Epithelial cell of proximal tubule (primary cell): ENCODE measurements at places on chromosomes 11 and 22. TPM values are rescaled to one million over a fixed set of nuclear protein-coding genes. Genes with fewer than 3 reads are reported as not detected.

GRCh38 chr22:50674606-50675552 lies 2.3 kb downstream of the SHANK3 start:
- no peak for DNase-seq

SLC22A12 gene
- not detected in 2 replicates for total RNA-seq

DNA sequence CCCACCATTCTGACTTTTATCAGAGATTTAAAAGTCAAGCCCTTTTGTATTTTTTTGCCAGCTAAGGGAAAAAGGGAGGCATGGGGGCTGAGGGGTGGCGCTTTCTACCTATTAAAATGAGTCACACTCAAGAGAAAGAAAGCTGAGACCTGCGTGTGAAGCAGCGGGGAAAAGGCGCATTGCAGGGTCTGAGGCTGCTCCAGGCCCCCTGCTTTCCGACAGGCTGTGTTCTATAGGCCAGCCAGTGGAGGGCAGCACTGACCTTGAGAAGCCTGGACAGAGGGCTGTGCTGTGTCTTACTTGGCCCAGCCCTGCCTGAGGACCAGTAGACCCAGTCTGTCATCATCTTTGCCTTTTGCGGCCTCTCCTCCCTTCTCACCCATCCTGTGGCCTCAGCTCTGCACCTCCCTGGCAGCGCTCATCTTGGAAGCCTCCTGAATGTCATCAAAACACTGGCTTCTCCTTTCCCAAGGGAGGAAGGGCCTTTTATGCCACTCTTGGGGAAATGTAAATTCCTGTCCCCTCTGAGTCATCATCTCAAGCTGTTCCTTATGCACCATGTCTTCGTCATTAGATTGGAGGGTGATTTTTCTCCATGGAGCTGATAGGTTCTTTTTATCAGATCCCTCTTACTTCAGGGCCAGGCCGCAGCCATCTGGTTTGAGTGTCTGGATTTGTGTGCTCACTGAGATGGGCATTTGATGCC lies 12.6 kb upstream of the MAPK8IP1 start:
- DNase-seq: no peak

PKDREJ gene
- not detected in 2 replicates for total RNA-seq

SIAE gene
- total RNA-seq: 3.5 and 8.2 TPM in 2 replicates

DNA sequence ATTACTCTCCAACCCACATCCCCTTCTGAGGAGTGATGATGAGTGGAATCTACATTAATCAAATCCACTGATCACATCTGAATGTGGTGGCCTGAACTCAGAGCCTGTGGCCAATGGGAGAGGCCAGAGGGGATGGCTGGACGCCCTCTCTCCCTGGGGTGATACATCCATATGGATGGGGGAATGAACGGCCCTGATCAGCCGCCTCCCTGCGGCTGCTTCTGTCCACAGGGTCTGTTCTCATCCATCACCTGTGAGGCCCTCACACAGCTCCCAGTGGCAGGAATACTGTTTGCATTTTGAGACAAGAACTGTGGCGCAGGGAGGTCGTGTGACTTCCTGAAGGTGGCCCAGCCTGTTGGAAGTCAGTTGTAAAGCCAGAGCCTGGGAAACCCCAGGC lies 78.3 kb upstream of the SHISAL1 start:
- DNase-seq: no peak

GRCh38 chr11:120146413-120147093 lies 8.6 kb upstream of the TRIM29 start:
- DNase-seq: no peak

FAM180B gene
- not detected in 2 replicates for total RNA-seq

DNA sequence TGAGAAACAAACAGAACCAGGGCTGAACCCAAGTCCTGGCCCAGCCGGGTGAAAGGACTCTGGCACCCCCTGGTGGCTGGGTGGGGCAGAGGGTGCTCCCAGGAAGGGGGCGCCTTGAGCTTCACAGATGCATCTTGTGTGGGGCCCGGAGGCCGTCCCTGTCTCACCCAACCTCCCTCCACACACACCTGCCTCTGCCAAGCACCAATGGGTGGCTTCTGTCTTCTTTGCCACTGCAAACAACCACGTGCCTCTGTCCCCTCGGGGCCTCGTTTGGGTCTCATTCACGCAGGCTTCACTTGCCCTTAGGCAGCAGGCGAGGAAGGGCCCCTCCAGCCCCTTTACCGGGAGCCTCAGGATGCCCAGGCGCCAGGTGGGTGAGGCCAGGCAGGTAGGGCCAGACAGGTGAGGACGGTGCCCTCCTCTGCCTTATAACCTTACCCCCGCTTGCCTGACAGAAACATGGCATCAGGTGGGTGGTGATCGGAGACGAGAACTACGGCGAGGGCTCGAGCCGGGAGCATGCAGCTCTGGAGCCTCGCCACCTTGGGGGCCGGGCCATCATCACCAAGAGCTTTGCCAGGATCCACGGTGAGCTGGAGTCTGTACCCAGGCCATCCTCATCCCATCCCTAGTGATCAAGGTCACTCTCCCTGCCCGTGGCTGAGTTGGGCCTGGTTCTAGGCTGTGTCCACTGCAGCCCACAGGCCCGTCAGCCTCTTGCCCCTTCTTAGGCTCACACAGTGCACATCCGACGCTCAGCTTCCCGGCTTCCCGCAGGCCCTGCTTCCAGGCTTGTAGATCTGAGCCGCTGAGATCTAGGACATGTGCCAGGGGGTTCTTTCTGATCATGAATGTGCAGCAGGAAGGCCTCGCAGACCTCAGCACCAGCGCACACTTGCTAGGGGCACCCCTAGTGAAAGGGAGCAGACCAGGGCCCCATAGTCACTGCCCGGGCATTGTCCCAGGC lies 17.2 kb downstream of the POLR3H start:
- no peak for DNase-seq

DNA sequence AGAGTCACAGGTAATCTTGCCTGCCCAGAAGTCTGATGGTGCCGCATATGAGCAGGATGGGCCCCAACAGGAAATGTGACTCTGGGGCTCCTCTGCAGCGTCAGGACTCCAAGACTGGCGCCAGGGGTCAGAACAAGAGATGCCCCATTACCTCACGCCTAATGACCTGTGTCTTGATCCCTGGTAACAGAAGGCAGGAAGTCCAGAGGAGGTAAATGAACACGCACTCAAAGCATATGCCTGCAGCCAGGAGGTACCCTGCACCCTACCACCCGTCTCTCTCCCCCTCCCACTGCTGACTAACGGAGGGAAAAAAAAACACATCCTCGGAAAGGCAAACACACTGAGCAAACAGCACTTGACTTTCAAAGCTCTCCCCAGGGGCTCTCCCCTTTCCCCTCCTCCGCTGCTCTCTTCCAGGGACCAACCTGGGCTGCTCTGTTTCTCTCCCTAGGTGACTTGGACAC lies 37.3 kb downstream of the ABCC8 start:
- DNase-seq: no peak

DNA sequence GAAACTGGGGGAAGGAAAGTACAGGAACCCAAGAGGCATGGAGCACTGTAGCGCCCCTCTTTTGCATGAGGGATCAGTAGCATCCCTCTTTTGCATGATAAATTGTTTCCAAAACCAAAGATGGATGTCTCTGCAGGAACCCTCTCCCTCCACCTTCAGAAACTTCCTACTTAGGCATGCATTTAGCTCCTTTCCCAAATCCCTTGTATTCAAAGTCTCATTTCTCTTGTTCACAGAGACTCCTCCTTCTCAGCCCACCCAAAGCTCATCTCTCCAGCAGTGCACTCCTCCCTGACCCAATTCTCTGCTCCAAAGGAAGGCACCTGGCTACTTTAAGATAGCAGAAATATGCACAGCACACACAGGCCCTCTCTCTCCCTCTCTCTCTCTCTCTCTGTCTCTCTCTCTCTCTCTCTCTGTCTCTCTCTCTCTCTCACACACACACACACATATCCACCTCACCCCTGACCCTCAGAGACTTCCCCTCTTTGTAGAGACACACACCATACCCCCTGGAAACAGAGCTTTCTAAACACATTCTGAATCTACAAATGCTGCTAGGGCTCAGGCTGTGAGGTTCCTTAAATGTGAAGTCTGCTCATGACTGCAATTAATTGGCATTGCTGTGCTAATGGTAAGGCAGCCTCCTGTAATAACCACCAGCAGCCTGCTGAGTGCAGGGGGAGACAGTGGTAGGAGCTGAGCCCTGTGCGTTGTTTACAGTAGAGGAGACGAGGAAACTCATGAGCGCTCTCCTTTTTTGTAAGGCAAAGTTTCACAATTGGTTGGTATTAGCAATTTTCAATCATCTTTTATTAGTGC lies 519.6 kb downstream of the NTM start:
- no peak for DNase-seq

WEE1 gene
- 61.2 and 105 TPM in 2 replicates for total RNA-seq

GRCh38 chr22:41491374-41492100 lies 22.6 kb downstream of the ACO2 start:
- DNase-seq: no peak

SYT8 gene
- 0.81 TPM in 1 of 2 replicates, not detected in the other for total RNA-seq

KRTAP5-2 gene
- total RNA-seq: not detected in 2 replicates

DNA sequence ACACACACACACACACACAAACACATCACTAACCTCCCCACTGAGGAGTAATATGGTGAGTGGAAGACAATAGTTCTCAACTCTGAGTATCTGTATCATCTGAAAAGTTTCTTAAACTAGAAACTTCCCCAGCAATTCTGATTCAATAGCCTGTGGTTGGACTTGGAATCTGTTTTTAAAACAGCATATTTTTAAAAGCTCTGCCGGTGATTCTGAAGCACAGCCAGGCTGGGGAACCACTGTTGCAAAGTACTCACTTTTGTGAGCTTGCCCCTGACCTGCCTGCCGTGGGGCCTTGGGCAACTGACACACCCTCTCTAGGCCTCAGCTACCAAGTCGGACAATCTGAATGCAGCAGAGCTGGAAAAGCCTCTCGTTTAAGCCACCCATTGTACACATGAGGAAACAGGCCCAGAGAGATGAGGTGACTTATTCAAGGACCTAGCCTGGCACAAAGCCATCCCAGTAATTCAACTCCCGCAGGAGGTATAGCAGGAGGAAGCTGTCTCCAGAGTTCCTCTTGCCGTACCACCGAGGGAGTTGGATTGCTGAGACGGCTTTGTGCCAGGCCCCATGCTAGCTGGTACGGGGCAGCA lies 8.9 kb downstream of the SLC15A3 start:
- DNase-seq: no peak

- DNase-seq: peak; percentile 2
Measured at GRCh38 chr11:83194281-83195142, 1.0 kb downstream of the ANKRD42 start.

GRCh38 chr11:6608726-6609501 lies 3.1 kb downstream of the TAF10 start:
- no peak for DNase-seq

GRCh38 chr11:69705351-69705811 lies 1.6 kb upstream of the FGF19 start:
- no peak for DNase-seq

DNA sequence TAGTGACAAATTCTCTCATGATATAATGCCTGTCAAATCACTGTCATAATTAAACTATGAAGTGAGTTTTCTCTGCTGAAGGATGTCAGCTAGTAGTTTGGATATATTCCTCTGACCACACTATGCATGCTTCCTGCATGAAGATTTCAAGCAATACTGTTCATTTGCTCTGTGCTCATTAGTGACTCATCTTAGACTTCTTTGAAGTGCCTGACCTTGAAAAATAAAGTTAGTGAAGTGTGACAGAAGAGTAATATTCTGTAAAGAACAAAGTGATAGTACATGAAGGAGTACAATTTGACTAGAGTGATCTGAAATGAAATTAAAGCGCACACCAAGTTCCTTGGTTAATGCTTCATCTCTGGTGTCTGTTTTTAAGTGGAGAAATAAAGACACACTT lies 629.5 kb upstream of the ANO3 start:
- DNase-seq: peak; percentile 15

- no peak for DNase-seq
Measured at GRCh38 chr22:25048659-25049647, 96.4 kb downstream of the KIAA1671 start.

DNA sequence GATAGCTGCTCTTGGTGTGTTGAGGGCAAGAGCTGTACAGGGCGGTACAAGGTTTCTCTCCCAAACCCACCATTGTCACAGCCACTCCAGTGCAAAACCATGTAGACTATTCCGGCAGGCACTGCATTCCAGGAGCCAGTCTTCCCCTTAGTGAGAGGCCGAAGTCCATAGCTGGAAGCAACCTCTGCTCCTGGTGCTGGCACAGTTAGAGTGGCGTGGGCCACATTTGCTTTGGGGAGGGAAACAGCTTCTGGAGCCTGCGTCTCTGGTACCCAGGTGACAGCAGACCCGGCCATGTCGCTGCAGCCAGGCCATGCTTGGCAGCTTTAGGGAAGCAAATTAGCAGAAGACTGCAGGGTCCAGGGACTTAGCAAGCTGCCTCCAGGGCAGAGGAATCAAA lies 788.0 kb downstream of the BRD1 start:
- DNase-seq: no peak

GRCh38 chr11:130550150-130550549 lies 101.7 kb downstream of the ADAMTS15 start:
- no peak for DNase-seq

DNA sequence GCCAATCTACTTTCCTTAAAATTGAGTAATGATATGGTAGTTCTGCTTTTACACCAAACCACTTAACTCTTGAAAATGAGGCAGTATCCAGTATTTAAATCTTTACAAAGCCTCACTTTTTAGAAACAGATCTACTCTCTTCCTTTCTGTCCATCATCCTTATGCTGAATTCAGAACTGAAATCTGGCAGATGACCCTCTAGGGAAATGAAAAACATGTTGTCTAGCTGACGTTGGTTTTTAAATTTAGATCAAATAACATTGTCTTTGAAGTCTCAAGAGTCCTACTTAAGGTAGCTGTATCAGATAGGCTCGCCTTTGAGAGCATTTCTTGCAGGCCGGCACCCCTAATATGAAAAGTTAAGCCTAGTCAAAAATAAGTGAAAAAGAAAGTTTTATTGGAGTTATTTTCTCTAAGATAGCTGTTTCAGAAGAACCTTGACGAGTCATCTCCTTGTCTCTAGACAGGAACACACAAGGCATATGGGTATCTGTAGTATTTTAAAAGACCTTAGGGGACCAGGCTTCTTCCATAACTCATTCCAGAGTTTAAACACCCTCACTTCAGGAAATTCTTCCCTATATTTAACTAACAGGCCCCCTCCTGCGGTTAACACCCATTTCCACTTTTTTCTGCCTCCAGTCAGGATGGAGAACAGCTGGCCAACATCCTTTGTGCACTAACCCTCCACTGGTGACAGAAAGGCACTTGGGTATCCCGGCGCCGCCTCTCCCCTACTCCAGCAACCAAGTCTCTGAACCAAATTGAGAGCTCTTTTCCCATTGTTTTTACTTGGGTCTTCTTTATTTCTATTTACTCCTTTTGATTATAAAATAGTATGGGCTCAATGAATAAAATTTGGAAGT lies 81.2 kb downstream of the WNT11 start:
- DNase-seq: no peak

GRCh38 chr11:17702876-17703275 lies 16.5 kb upstream of the MYOD1 start:
- no peak for DNase-seq

SHANK3 gene
- total RNA-seq: 1.4 and 3.6 TPM in 2 replicates
